CD4-positive, alpha-beta memory T cell (primary cell): ENCODE measurements at places on chromosomes 4 and X. TPM values are rescaled to one million over a fixed set of nuclear protein-coding genes. Genes with fewer than 3 reads are reported as not detected.

The AIMP1 gene
- total RNA-seq, result 47.0 TPM

GRCh38 chrX:109847257-109848187, 114.5 kb upstream of the ACSL4 start:
- no peak overlapping the region for H3K4me3 ChIP-seq
- no peaks in the 10 kb centered on the region for H3K27me3 ChIP-seq
- H3K27ac ChIP-seq, result no peak overlapping the region
- H3K36me3 ChIP-seq, result no peaks in the 10 kb centered on the region
- no peak for DNase-seq

DNA sequence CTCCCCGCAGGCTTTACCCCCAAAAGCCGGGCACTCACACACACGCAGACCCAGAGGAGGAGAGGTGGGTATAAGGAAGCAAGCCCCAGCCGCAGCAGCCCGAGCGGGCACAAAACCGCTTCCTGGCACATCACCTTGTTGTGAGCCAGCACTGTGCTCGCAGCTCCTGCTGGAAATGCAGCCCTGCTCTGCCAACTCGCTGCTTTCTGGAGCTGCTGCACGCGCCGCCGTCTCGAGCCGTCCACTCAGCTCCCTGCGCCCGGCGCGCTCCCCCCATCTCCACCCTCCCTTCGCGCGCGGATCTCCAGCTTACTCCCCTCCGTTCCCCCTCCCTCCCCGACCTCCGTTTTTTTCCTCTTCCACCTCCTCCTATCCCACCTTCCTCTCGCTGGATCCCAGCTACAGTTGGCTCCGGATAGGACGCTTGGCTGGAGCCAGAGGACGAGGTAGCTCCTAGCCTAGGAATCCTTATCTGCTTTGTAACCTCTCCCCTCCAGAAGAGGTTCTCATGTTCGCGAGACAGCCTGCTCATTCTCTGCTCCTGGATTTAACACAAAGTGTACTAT, at the start of gene SPOCK3:
TSS of gene SPOCK3 (minus strand) at position 179 of the 566 bp plus-strand sequence.
- DNase-seq, result no peak
- no peak within 1 kb of the TSS for H3K4me3 ChIP-seq
- no peaks in the 10 kb centered on the region for H3K27me3 ChIP-seq
- H3K4me1 ChIP-seq, result no peaks in the 10 kb centered on the region

- no peaks in the 10 kb centered on the region for H3K36me3 ChIP-seq
- H3K27me3 ChIP-seq, result no peaks in the 10 kb centered on the region
- no peak overlapping the region for H3K27ac ChIP-seq
- DNase-seq, result no peak
- no peaks in the 10 kb centered on the region for H3K4me1 ChIP-seq
- no peak overlapping the region for H3K4me3 ChIP-seq
These were observed 78.0 kb downstream of the NSUN7 start for GRCh38 chr4:40827758-40828157.

DNA sequence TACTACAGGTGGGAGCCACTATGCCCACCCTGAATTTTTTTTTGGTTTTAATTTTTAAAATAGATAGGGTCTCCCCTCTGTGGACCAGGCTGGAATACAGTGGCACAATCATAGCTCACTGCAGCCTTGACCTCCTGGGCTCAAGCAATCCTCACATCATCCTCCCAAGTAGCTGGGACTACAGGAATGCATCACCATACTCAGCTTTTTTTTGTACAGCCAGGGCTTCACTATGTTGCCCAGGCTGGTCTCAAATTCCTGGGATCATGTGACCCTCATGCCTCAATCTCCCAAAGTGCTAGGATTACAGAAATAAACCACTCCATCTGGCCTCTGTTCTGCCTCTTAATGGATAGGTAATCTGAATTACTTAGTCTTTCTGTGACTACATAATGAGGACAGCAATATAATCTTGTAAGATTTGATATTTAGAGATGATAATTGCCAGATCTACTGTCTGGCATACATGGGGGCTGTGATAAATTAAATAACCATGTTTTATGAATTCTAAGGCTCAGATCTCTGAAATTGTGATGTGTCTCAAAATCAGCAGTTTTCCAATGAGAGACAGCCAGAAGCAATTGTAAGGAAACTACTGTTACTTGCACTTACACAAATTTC, 26.7 kb downstream of the PDS5A start:
- DNase-seq, result no peak
- H3K36me3 ChIP-seq, result no peaks in the 10 kb centered on the region
- peaks cover 44% of the 10 kb centered on the region for H3K4me1 ChIP-seq
- no peak overlapping the region for H3K27ac ChIP-seq
- no peak overlapping the region for H3K4me3 ChIP-seq

- H3K4me3 ChIP-seq, result no peak overlapping the region
- no peaks in the 10 kb centered on the region for H3K27me3 ChIP-seq
- DNase-seq, result no peak
These were observed 402.8 kb upstream of the CXorf51A start for GRCh38 chrX:147217334-147217733.
